ENCODE measurements at places on chromosomes 6 and 20. TPM values are rescaled to one million over a fixed set of nuclear protein-coding genes. Genes with fewer than 3 reads are reported as not detected.
A peak's percentile ranks its signal among the peaks of the same experiment; 100 is the strongest.

Gene SLC13A3
- 2.4 TPM for total RNA-seq

Gene TREM2
- total RNA-seq = 8.8 TPM

Gene C20orf144
- 0.06 TPM for total RNA-seq

Gene ENPP4
- 13.8 TPM for total RNA-seq

Gene KHDC1L
- total RNA-seq = not detected

Gene FILIP1
- total RNA-seq = 2.2 TPM

GRCh38 chr6:6452002-6452401 lies 131.5 kb upstream of the F13A1 start:
- no peaks in the 10 kb centered on the region for H3K4me1 ChIP-seq
- H3K36me3 ChIP-seq = no peaks in the 10 kb centered on the region
- H3K27ac ChIP-seq = no peak overlapping the region

- H3K36me3 ChIP-seq = peaks cover 11% of the 10 kb centered on the region
- peaks cover 7% of the 10 kb centered on the region for H3K4me1 ChIP-seq
- H3K27ac ChIP-seq = no peak overlapping the region
- no peak for DNase-seq
- H3K27me3 ChIP-seq = no peaks in the 10 kb centered on the region
These were observed 9.9 kb downstream of the RAB32 start for GRCh38 chr6:146553377-146554135.

- no peaks in the 10 kb centered on the region for H3K27me3 ChIP-seq
- H3K27ac ChIP-seq = no peak overlapping the region
- H3K4me3 ChIP-seq = no peak overlapping the region
- peaks cover 4% of the 10 kb centered on the region for H3K4me1 ChIP-seq
These were observed 153.0 kb downstream of the SOBP start for GRCh38 chr6:107642861-107643328.

DNA sequence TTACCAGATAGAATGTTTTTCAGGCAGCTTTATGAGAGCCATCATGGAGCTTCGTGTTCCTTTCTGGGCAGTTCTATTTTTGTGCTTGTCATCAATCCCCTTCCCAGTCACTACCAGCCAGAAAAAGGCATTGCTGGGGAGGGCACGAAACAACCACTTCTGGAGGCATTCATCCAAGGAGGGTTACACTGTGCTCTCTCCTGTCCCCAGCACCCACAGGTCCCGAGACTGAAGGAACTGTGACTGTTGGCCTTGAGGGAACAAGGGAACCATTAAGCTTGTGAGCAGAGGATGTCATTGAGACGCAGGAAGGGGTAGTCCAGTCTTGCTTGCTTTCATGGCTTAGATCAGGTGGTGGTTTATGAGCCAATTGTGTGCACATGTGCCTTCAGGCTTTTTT lies 20.1 kb upstream of the ENPP5 start:
- no peak overlapping the region for H3K27ac ChIP-seq
- H3K36me3 ChIP-seq = no peaks in the 10 kb centered on the region
- H3K27me3 ChIP-seq = no peaks in the 10 kb centered on the region
- no peak for DNase-seq

- H3K4me1 ChIP-seq = peaks cover 26% of the 10 kb centered on the region
- H3K27me3 ChIP-seq = no peaks in the 10 kb centered on the region
- DNase-seq = no peak
- H3K27ac ChIP-seq = no peak overlapping the region
- H3K4me3 ChIP-seq = no peak overlapping the region
- no peaks in the 10 kb centered on the region for H3K36me3 ChIP-seq
These were observed 8.0 kb downstream of the SERINC3 start for GRCh38 chr20:44513871-44514270.

DNA sequence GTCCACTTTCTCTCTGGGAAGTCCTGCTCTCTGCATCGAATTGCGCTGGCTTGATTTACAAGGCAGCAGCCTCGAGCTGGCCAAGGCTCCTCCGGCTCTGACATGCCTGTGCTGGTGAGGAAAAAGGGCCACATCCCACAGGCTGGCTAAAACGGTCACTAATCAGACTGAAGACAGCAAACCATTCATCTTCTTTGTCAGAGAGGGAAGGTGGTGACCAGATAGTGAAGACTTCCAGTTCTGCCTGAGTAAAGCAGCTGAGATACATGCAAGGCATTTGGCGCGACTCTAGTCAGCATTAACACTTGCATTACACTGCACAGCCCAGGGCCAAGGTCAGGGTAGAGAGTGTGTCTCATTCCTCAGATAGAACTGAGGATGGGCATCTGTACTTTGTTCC lies 203.2 kb upstream of the MAP3K7 start:
- H3K27me3 ChIP-seq = no peaks in the 10 kb centered on the region
- no peak overlapping the region for H3K27ac ChIP-seq
- H3K36me3 ChIP-seq = no peaks in the 10 kb centered on the region

DNA sequence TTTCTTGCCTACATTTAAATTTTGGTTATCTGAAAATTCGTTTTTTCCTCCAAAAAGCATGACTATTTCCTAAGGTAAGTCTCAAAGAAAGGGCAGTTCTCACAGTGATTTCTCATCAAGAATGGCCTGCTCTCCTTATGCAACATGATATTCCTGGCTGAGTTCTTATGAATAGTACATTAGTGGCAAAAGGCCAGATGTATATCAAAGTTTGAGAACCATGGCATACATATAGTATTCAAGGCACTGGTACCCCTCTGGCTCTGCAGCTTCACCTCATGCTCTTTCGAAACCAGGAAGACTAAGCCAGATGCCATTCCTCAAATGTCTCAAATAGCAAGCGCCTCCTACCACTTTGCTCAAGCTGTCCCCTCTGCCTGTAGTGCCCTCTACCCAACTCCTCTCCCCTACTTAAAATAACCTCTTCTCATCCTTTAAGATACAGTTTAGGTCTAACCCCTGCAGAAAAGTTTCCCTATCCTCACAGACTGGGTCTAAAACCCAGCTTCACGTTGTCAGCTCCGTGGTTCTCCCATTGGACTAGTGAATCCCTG lies 280.3 kb downstream of the HACE1 start:
- no peak for DNase-seq
- no peak overlapping the region for H3K27ac ChIP-seq
- no peaks in the 10 kb centered on the region for H3K27me3 ChIP-seq
- H3K36me3 ChIP-seq = no peaks in the 10 kb centered on the region

DNA sequence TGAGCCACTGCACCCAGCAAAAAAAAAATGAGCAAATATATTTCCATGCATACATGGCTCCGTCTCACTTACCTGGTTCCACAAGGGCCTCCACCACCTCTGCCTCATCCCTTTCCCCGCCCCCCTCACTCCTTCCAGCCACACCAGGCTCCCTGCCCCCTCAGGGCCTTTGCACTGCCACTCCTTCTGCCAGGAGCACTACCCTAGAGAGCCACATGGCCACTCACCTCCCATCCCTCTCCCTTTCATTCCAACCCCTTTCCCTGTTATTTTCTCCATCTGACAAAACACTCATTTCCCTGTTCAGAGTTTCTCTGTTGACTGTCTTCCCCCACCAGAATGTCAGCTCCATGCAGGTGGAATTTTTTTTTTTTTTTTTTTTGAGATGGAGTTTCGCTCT lies 12.8 kb downstream of the SNAI1 start:
- no peaks in the 10 kb centered on the region for H3K27me3 ChIP-seq
- no peak overlapping the region for H3K27ac ChIP-seq
- DNase-seq = no peak
- H3K36me3 ChIP-seq = no peaks in the 10 kb centered on the region
- no peak overlapping the region for H3K4me3 ChIP-seq
- H3K4me1 ChIP-seq = no peaks in the 10 kb centered on the region

DNA sequence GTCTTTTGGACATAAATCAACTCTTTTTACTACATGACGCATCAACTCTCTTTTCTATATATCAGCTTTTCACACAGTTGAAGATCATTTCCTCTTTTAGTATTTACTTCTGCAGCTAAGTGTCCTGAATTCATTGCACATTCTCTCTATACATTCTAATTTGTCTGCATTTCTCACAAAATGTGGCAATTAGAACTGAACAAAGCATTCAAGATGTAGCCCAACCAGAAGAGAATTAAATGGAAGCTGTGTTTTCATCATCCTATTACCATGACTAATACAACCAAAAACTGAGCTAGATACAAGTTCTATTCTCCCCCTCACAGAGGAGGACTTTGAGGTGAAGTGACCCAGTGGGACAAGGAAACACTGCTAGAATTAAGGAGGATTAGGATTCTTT lies 86.9 kb downstream of the PLCG1 start:
- H3K36me3 ChIP-seq = no peaks in the 10 kb centered on the region
- no peak for DNase-seq
- H3K4me1 ChIP-seq = peaks cover 13% of the 10 kb centered on the region
- H3K27ac ChIP-seq = no peak overlapping the region
- no peak overlapping the region for H3K4me3 ChIP-seq
- no peaks in the 10 kb centered on the region for H3K27me3 ChIP-seq

DNA sequence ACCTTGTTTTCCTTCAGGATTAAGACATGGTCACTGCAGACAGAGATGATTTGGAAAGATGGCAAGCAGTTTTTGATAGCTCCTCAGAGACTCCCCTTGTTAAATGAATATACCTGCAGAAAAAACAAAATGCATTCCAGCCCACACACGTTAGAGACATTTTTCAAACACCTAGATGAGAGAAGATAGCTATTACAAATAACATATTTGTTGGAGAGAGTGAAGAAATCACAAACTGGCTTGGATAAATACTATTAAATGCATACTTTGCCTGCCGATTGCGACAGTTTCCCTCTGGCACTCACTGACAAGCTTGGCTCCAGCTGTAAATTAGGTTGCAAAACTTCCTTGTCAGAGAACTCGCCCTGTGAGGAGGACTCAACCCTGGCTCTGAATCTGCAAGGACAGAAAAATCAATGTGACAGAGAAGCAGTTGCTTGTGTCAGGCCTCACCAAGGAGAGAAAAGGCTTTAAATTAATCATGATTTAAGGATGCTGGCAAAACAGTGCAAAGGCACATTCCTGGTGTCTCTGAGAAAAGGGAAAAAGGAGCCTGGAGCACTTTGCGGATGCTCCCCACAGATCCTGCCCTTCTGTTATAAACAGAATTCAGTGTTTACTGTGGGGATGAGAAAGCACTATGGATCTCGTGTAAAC lies 423.7 kb upstream of the MARCKS start:
- H3K27ac ChIP-seq = no peak overlapping the region
- no peaks in the 10 kb centered on the region for H3K36me3 ChIP-seq
- H3K27me3 ChIP-seq = no peaks in the 10 kb centered on the region
- peak; percentile 58 for DNase-seq
- no peak overlapping the region for H3K4me3 ChIP-seq
- H3K4me1 ChIP-seq = peaks cover 15% of the 10 kb centered on the region

DNA sequence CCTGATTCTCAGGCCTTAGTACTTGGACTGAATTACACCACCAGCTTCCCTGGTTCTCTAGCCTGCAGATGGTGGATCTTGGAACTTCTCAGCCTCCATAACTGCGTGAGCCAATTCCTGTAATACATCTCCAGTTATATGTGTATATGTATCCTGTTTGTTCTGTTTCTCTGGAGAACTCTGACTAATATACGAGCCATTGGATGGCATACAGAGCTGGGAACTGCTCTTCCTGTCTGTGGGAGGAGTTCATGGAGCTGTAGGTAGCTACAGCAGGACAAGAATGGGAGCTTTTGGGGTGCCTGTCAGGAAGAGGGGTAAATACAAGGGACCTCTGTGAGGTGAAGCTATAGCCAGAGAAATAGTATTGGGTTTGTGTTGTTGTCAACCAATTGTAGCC lies 41.2 kb downstream of the TMEM14A start:
- no peak overlapping the region for H3K27ac ChIP-seq
- H3K36me3 ChIP-seq = no peaks in the 10 kb centered on the region
- DNase-seq = no peak
- no peak overlapping the region for H3K4me3 ChIP-seq

DNA sequence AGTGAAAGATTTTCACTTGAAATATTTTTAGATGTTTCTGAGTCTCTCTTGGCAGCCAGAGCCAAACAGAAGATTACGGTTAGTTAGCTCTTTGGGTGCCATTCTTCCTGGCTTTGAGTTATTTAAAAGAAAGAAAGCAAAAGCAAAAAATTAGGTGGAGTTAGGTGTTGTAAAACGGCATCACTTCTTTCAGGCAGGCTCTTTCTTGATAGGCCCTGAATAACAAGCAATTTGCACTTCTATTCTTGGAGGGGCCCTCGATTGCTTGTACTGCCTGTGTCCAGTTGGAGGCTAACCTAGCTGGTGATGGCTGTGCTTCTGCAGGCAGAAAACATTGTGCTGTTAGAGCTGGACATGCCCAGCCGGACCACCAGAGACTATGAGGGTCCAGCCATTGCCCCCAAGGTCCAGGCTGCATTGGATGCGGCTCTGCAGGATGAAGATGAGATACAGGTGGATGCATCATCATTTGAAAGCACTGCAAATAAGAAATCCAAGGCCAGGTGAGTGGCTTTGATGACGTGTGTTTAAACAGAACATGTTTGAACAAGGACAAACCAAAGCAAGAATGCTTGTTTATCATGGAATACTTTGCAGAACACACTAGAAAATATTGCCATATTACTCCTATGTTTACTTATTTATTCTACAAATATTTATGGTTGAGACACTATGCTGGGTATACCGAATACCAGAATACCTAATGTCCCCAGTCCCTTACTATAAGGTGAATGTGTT lies 28.1 kb upstream of the ASXL1 start:
- no peak overlapping the region for H3K4me3 ChIP-seq
- peaks cover 9% of the 10 kb centered on the region for H3K4me1 ChIP-seq
- H3K27me3 ChIP-seq = no peaks in the 10 kb centered on the region

DNA sequence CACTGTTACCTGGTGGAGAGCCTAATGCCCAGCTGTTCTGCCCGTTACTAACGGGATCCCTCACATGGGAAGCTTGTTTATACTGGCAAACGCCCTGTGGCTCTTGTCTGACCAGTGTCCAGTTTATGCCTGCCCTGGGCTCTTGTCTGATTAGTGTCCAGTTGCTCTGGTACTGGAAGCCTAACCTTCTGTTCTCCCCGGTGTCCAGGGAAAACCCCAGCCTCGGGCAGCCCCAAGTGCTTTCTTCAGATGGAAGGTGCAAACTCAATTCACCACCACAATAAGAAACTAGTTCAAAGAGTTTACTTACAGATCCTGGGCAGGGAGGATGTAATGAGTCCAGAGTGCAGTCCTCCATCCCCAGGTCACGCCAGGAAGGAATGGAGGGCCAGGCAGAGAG lies 148.4 kb downstream of the TBXT start:
- H3K4me3 ChIP-seq = no peak overlapping the region
- H3K27ac ChIP-seq = no peak overlapping the region

GRCh38 chr6:118353564-118353963 lies 194.5 kb upstream of the PLN start:
- DNase-seq = no peak
- H3K27ac ChIP-seq = no peak overlapping the region
- no peak overlapping the region for H3K4me3 ChIP-seq
- no peaks in the 10 kb centered on the region for H3K36me3 ChIP-seq
- no peaks in the 10 kb centered on the region for H3K27me3 ChIP-seq
